Stimulated activated CD4-positive, alpha-beta T cell treated with anti-CD3 and anti-CD28 coated beads, Interleukin-15, amount 100 ng/mL, for 48 hours (primary cell): ENCODE measurements at places on chromosomes 3 and 15.
A peak's percentile ranks its signal among the peaks of the same experiment; 100 is the strongest.

GRCh38 chr3:30733209-30733608 is 126.8 kb downstream of the TGFBR2 start:
- no peak for DNase-seq

DNA sequence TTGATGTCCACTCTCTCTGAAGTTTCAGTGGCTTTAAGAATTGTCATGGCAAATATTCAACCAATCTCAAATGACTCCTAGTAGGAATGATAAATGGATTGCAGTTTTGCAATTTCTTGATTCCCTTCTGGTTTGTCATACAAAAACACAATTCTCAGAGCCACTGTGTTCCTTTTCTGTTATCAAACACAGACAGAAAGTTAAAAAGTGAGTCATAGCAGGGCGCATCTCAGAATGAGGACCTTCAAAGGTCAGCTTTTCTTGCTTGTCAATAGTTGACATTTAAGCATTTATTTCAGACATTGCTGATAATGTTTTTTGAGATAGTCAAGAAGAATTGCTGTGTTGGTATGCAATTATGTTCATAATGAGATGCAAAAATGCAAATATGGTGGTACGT is 405.9 kb downstream of the NR2F2 start:
- no peak for DNase-seq

GRCh38 chr3:14206548-14207177 is 28.0 kb downstream of the LSM3 start:
- DNase-seq: no peak

DNA sequence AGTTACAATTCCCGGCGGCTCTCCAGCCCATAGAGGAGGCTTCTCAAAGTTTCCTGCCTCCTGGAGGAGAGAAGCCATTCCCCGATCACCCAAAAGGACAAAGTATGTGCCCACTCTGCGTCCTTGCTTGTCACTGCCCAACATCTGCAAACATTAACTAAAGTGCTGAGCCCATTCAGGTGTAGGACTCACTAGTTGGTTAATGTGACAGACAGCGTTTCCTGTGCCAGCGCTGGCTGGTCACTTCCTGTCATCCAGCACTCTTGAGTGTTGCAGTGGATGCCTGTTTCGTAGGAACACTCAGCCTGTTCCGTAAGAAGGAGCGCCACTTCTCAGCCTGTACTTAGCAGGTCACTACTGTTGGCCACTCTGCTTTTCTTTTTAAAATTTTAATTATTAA is 100.3 kb downstream of the APBA2 start:
- no peak for DNase-seq

DNA sequence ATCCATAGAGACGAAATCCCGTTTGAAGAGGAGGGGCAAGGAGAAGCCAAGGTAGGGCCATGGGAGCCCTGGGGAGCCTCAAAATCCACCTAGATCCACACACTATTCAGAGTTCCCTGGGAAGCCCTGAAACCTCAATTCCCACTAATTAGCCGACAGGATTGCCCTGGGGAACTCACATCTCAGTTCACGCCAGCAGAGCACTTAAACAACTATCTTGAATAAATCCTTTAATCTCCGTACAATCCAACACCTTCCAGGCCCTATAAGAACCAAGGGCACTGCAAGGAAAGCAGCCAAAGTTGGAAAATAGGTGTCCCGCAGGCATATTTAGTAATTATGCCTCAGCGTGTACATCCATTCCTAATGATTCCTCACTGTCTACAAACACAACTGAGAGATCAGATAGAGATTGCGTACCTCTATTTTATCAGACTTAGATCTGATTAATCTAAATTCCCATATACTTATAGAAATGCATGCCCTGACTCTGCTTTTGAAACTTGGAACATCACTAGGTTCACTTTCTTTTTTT is 25.6 kb upstream of the EIF4A2 start:
- DNase-seq: no peak

DNA sequence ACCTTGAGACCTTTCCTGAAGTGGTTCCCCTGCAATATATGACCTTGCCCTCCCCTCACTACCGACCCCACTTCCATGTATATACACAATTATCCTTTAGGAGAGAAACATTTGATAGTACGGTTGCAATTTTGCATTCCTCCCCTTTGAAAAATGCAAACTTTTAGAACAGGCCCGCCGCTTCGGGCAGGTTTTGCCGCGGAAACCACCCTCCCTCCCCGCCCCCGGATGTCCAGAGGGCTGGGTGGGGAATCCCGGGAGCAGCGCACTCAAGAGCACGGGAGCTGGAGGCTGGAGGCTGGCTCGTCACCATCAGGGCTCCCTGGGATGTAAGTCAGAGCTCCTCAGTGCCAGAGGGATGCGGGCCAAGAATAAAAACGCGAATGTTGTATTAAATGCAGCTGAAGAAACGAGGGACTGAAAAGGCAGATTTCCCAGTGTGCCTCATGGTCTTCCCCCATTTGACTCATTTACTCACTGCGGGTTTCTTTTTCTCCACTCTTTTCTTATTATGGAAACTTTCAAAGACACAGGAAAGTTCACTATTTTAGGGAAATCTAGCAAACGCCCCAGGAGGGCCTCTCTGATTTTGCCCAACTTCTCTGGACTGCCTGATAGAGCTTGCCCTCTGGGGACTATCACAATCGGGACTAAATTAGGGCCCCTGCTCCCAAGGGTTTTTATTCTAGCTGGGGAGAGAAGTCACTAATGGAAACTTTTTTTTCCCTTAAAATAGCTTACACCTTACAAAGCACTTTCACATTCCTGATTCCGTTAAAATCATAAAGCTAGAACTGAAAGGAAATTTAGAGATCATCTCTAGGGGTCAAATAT is 2.9 kb upstream of the USP3 start:
- no peak for DNase-seq

DNA sequence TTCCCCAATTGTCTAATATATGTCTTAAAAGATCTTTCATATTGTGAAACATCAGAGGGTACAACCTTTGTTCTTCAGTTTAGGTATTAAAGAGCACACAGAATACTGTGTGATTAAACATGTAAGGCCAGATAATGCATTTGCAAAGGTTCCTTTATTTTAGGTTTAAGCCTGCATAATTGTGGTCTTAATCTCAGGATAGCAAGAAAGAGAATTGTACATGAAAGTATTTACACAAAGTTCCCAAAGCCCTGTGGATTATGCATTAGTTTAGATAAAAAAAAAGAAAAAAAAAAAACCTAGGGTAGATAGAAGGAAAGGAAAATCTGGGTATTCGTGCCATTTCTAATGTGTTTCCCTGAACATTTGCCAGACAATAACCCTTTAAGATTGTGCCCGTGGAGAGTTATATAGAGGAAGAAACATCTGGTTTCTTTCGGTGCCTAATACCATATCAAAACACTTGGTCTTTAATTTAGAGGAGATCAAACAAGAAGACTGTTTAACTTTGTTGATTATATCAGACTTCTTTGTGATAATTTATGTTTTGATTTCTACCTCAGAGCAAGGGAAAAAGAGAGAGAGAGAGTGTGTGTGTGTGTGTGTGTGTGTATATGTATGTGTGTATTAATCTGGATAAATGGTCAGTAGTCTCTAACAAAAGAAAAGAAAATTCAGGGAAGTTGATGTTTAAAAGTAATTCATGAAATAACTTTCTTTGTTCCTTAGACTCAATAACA is 139.6 kb upstream of the CGNL1 start:
- DNase-seq: no peak

DNA sequence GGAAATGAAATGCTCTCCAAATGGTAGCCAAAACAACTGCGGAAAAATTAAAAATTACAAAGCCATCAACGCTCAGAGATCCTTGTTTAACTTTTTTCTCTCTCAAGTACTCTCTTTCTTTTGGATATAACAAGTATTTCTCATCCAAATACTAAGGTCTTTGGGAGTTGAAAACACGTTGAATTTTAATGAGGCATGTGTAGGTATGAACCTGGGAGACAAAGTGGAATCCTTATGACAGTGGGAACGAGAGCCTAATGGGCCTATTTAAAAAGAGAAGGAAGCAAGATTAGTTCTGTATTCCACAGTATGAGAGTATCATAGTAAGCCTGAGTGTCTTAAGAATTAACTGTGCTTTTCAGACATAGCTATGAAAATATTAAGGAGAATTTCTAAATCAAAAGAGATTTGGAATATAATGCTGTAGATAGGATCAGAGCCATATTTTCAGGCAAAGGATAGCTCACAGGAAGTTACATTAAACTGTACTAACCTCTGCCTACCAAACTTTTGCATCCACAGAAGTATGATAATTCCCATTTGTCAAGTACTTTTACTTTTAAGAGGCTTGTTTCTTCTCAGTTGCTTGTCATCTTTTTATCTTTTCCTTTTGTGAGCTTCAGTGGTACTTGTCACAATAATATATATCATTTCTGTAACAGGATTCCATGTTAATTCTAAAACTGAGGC is 759 bp downstream of the CD96 start:
- DNase-seq: no peak

GRCh38 chr3:18047052-18047451 is 304.6 kb upstream of the TBC1D5 start:
- DNase-seq: no peak

DNA sequence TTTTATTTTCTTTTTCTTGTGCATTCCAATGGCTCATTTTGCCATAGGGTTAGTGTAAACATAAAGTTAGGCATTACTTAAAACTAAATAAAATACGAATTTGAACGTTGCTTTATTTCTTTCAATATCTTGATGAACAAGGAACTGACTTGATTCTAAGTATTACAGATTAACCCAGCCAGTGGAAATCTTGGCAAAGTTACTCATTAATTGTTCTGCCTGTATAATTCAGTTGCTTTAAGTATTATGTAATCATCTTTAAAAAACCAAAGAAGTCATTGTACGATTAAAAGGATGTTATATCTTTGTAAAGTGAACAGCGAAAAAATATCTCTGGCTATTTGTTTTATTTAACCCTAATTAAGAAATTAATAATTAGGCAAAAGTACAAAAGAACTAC is 737.9 kb upstream of the BCHE start:
- no peak for DNase-seq

DNA sequence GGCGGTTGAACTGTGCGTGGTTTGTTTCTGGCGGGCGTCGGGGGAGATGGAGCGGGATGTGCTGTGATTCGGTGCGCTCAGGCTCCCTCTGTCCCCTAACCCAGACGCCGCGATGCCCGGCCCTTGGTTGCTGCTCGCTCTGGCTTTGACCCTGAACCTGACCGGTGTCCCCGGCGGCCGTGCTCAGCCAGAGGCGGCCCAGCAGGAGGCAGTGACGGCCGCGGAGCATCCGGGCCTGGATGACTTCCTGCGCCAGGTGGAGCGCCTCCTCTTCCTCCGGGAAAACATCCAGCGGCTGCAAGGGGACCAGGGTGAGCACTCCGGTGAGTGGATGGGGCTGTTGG is 1.2 kb downstream of the TRH start:
- no peak for DNase-seq

GRCh38 chr3:187000711-187001151 is 70.4 kb downstream of the ST6GAL1 start:
- DNase-seq: no peak

- DNase-seq: no peak
These were observed 705.9 kb downstream of the MCTP2 start for GRCh38 chr15:94937242-94937641.

DNA sequence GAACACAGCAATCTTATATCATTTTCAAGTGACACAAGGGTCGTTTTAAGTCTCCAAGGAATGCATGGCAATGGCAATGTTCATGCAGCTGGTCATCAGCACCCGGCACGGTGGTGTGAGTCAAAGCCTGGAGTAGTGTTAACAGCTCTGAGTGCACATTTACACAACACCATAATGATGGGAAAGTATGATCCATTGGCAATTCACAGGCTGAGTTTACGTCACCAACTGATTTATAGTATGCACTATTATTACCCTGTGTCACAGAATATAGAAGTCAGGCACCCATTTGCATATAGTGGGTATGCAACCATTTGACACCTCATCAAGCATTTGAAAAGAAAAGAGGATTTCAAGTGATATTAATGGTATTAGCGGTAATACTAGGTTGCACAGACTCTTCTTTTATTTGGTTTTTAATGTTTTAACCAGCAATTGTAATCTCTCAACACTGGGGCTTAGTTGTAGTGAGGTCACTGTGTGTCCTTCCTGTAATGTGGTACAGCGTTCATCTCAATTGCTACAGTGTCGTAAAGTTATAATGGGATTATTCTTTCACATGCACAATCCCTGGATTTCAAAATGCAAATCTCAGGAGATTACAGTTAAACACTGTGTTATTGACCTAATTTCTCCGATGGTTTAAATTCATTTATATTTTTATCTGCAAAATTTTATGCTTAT is 113.8 kb downstream of the C3orf38 start:
- DNase-seq: no peak

GRCh38 chr15:90264671-90265070 is 801 bp upstream of the NGRN start:
- DNase-seq: peak; percentile 14

- DNase-seq: no peak
These were observed 16.4 kb downstream of the UBE2E2 start for GRCh38 chr3:23219552-23219951.

DNA sequence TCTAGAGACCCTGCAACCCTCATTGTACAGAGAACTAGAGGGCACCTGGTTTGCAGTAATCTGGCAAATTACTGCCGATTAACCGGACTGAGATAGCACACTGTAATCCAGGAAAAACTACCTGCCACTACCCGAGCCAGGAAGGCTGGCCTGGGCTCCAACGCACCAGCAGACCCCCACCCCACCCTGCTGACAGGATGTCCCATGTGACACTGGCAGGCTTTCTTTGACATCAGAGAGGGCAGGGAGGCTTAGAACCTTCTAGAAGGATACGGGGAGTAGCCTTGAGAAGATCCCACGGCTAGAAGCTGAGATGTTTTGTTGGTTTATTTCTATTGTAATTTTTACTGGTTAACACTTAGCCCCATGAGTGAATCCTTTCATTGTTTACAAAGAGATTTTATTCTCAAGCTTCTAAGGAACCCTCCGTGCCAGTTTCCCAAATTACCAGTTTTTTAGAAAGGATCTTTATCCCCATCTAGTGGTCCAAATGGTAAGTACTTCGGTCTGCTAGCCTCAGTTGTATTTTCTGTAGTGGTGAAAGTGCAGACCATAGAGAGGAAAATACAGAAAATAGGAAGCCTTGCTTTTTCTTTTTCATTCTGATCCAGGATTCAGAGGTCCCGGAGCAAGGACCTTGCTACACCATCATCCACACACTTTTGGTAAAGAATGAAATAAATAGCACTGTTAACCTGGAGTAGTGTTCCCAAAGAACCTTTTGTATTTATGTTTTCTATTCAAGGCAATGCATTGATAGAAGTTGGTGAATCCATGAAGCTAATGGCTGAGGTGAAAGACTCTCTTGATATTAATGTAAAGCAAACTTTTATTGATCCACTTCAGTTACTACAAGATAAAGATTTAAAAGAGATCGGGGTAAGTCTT is 81.9 kb upstream of the ADAMTSL3 start:
- no peak for DNase-seq

GRCh38 chr3:112470788-112471187 is 28.5 kb downstream of the BTLA start:
- no peak for DNase-seq

- DNase-seq: no peak
These were observed 71.2 kb downstream of the RYK start for GRCh38 chr3:134179508-134179907.

GRCh38 chr3:150370122-150370602 is 37.9 kb upstream of the TSC22D2 start:
- DNase-seq: no peak

- no peak for DNase-seq
These were observed 451.9 kb downstream of the FOXP1 start for GRCh38 chr3:71131375-71132314.

- no peak for DNase-seq
These were observed 213.4 kb upstream of the PEX5L start for GRCh38 chr3:180250172-180250571.
